ENCODE measurements at places on chromosomes 5 and 9. TPM values are rescaled to one million over a fixed set of nuclear protein-coding genes. Genes with fewer than 3 reads are reported as not detected.

RANBP17 gene
- total RNA-seq = 20.6 TPM

MATR3 gene
- total RNA-seq = 316 TPM

NR2F1 gene
- 63.1 TPM for total RNA-seq

SLC28A3 gene
- total RNA-seq = under 0.01 TPM

KIF12 gene
- total RNA-seq = not detected

FOXD1 gene
- total RNA-seq = 0.09 TPM

SLC34A1 gene
- total RNA-seq = not detected

ZNF782 gene
- 2.9 TPM for total RNA-seq

SAXO1 gene
- total RNA-seq = not detected

HCN1 gene
- total RNA-seq = not detected

CBY3 gene
- total RNA-seq = 0.09 TPM

TRAPPC13 gene
- 29.3 TPM for total RNA-seq

SLC36A3 gene
- not detected for total RNA-seq

WNK2 gene
- under 0.01 TPM for total RNA-seq

PLPP7 gene
- 2.6 TPM for total RNA-seq

KCTD16 gene
- total RNA-seq = 0.09 TPM

FGF18 gene
- total RNA-seq = under 0.01 TPM

PDE6A gene
- total RNA-seq = 0.11 TPM

PCDHB11 gene
- total RNA-seq = 0.43 TPM

HSPB3 gene
- total RNA-seq = not detected

ACOT12 gene
- not detected for total RNA-seq

KIAA0825 gene
- total RNA-seq = 3.4 TPM
